Tibial artery (tissue), 4 donors: ENCODE measurements at places on chromosomes 3 and 15.

DNA sequence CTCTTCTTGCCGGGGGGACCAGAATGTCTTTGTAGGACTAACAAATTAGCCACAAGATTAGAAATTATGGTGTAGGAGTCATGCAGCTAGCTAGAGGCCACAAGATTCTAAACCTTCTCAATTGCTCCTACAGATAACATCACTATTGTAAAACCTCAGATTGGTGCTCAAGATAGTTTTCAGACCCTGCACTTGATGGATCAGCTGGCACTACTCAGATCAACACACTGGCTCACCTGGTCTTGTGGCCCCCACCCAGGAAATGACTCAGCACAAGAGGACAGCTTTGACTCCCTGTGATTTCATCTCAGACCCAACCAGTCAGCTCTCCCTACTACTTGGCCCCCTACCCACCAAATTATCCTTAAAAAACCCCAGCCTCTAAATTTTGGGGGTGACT is 124.1 kb upstream of the RASGRP1 start:
- no peak for DNase-seq

DNA sequence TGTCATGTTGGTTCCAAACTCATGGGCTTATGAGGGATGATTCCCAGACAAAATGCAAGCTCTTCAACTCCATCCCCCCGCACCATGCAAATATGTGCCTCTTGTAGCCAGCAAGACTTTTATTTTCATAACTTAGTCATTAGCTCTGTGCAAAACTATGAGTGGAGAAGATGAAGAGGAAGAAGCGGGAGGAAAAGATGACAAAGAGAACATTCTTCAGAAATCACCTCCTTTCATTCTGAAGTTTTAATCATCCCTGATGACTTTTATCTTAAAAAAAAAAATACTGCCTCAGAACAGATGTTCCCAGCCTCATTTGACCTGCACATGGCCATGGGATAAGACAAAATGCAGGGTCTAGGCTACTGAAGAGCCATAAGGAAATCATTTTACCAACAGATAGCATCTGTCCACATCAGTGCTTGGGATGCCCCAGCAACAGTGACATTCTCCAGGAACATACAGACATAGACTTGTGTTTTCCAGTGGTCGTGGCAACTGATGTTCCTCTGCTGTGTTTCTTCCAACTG is 145.5 kb downstream of the WNT5A start:
- no peak for DNase-seq

DNA sequence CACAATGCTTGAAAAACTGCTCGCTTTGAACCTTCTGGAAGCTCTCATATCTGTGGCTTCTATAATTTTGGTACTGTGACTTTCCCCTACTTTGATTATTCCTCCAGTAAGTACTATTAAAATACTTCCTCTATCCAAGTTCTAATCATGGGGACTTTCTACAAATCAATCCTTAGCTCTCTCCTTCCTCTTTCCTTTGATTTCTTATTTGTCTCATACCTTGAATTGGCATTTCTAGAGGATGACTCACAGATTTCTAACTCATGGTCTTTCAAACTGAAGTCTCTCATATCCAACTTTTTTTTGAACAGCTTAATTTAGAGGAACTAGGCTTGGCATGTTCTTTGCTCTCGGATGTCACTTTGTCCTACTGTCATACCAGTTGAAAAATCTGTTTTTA is 241.8 kb downstream of the TBC1D5 start:
- no peak for DNase-seq

GRCh38 chr3:24336101-24336500 is 158.5 kb downstream of the THRB start:
- DNase-seq: no peak

DNA sequence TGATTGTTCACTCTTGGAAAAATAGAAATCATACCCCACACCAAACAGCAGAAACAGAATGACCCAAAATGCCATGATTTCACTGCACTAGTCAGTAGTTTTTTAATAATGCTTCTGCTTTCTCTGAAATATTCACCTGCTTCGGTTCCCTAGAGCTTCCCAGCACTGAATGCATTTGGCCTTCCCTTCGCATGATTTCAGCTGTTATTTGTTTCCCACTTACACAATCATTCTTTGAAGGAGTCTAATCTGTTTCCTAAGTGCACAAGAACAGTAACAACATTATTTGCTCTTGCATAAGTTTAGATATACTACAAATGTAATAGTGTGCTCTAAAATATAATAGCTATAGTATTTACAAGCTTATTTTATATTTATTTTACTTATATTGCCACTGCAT is 178.7 kb downstream of the STAC start:
- DNase-seq: no peak

GRCh38 chr3:15875016-15875689 is 77.4 kb upstream of the ANKRD28 start:
- no peak for DNase-seq

GRCh38 chr15:66843581-66843980 is 141.5 kb downstream of the SMAD6 start:
- DNase-seq: no peak
